ENCODE measurements at places on chromosomes 5 and 9. TPM values are rescaled to one million over a fixed set of nuclear protein-coding genes. Genes with fewer than 3 reads are reported as not detected.

The OBP2B gene
- not detected for polyA plus RNA-seq

The ADAMTS12 gene
- polyA plus RNA-seq: 16.8 TPM

DNA sequence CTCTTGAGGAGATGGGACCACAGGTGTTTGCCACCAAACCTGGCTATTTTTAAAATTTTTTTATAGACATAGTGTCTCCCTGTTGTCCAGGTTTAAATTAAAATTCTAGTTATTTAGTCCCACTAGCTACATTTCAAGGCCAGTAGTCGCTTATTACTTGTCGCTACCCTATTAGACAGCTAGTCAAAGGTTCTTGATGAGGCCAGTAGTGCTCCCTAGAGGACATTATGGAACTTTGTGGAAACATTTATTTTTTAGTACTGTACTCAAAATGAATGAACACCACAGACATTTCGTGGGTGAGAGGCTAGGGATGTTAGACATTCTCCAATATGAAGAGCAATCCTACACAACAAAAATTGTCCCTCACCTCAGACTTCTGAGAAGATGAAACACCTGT lies 14.4 kb upstream of the GRXCR2 start:
- DNase-seq: no peak

DNA sequence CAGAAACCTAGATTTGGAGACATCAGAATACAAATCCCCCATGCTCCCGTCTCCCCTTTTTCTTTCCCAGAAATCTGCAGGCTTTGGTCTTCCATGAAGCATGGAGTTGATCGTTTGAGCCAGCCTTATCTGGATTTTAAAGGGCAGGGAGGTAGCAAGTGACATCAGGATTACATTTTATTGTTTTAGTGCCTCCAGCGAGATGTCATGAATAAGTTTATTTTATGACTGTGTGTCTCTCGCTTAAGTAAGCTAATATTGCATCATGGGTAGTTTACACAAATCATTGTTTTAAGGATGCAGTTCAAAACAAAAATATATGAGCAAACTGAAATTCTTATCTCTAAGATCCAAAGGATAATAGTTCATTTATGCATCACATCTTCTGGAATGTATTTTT lies 50.7 kb upstream of the TNFSF8 start:
- DNase-seq: no peak

DNA sequence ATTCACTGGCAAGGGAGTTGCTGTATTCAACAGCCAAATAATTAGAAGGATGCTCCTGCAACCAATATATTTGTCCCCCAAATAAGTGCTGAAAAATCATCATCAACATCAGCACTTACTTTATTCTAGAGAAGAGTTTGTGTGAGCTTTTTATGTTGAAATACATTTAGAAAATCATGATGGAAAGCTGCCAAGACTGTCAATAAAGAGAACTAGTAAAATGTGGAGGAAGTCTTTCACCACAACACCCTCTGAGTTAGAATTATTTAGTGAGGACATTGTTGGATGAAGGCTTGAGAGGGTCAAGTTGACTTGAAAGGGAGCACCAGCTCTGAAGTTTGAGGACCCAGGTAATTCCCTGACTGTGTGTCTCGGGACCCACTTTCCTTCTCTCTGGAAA lies 100.2 kb upstream of the TBCA start:
- DNase-seq: no peak

The TPM2 gene
- 8,819 TPM for polyA plus RNA-seq
